Activated effector memory CD4-positive, alpha-beta T cell treated with anti-CD3 and anti-CD28 coated beads, Interleukin-2, amount 50 U/mL, for 16 hours (primary cell): ENCODE measurements at places on chromosomes 3 and 15.

GRCh38 chr15:58669108-58669507 is 80.4 kb downstream of the ADAM10 start:
- DNase-seq, result no peak

DNA sequence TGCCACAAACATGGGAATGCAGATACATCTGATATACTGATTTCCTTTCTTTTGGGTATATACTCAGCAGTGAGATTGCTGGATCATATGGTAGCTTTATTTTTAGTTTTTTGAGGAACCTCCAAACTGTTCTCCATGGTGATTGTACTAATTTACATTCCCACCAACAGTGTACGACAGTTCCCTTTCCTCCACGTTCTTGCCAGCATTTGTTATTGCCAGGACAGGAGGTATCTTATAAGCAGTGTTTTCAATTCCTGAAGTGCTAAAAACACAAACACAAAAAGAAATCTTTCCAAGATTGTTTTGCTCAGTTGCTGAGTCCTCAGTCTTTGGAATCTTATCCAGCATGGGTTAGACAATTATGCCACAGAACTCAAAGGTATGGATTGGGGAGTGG is 13.5 kb downstream of the GTF2E1 start:
- no peak for DNase-seq

DNA sequence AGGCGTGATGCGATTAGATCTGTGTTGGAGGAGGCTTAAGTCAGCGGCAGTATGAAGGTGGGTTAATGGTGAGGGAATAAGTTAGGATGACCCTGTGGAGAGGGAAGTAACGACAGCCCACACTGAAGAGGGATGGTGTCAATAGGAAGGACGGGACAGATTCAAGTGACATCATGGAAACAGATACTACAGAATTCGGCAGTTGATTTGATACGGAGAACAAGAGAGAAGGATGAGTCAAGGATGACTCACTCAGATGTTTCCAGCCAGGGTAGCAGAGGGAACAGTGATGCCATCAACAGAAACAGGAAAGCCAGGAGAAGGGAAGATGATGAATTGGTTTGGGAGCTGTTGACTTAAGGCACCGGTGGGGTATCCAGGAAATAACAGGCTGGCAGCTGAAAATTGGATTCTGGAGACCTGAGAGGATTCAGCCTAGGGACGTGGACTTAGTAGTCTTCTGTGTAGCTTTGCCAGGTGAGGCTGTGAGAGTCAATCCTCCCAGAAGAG is 38.0 kb downstream of the SHC4 start:
- no peak for DNase-seq

- no peak for DNase-seq
Observed at GRCh38 chr3:183038757-183039156, 58.4 kb upstream of the DCUN1D1 start.

GRCh38 chr15:45107941-45108630 is 5.9 kb downstream of the DUOX2 start:
- peak; percentile 49 for DNase-seq

DNA sequence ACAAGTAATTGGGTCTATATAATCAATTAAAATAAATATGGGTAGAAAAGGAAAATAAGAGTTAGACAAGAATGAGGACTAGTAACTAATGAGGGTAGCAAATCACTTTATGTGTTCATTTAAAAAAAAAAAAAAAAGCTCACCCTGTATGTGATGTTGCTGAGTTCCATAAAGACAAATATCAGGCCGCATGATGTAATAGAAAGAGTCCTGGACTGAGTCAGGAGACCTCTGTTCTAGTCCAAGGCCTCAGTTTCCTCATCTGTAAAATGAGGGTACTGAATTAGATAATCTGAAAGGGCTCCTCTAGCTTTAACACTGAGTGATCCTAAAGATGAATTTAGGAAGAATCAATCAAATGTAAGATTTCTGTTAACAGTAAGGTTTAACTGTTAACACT is 117.6 kb downstream of the TBL1XR1 start:
- no peak for DNase-seq

DNA sequence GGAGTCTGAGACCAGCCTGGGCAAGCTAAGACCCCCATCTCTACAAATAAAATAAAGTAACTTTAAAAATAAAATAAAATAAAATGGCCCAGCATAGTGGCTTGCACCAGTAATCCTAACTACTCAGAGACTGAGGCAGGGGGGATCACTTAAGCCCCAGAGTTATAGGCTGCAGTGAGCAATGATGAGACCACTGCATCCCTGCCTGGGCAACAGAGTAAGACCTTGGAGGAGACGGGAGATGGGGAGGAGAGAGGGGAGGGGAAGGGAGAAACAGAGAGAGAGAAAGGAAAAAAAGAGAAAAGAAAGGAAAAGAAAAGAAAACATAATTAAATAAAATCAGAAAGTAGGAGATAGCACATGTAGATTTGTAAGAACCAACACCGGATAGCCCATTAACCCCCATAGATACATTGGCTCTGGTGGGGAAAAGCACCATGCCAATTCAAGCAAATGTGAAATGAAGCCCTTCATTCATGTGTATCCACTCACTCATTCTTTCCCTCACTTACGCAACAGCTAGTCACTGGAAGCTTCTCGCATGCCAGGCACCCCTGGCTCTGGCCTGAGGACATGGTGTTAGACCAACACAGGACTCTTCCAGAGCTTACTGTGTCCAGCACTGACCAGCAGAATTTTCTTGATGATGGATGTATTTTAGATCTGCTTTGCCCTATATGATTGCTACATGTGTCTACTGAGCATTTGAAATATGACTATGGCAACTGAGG is 183.2 kb downstream of the MAGI1 start:
- no peak for DNase-seq

- no peak for DNase-seq
Observed at GRCh38 chr15:94327356-94327936, 96.1 kb downstream of the MCTP2 start.

DNA sequence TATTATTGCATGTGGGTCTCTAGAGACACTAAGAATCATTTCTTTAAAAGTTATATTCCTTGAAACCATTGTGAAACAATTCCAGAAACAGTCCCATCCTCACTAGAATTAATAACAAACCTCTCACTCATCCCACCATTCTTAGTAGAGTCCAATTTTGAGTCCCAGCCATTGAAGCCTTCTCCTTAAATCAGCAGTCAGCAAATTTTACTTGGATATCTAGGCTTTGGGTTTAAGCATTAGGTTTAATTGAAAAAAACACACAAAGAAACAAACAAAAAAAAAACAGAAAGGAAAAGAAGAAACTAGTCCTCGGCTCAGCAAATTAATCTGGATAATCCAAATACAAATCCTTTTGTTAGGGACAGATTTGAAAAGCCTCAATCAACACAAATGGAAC is 109.3 kb downstream of the LRRC3B start:
- DNase-seq, result no peak

DNA sequence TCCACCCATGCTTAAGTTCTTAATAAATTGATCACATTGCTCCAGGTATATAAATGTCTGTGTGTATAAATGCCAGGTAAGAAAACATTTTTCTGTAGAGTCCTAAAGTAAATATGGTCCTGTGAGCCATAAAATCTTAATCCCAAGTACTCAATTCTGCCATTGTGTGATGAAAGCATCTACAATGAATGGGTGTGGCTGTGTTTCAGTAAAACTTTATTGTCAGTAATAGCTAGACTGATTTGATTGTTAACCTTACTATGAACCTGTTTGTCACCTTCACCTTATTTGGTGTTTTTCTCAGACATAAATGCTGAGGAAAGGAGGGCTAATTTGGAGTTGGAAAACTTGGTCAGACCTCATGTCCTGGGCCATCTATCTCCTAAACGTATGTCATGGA is 683.5 kb upstream of the GRM7 start:
- no peak for DNase-seq

DNA sequence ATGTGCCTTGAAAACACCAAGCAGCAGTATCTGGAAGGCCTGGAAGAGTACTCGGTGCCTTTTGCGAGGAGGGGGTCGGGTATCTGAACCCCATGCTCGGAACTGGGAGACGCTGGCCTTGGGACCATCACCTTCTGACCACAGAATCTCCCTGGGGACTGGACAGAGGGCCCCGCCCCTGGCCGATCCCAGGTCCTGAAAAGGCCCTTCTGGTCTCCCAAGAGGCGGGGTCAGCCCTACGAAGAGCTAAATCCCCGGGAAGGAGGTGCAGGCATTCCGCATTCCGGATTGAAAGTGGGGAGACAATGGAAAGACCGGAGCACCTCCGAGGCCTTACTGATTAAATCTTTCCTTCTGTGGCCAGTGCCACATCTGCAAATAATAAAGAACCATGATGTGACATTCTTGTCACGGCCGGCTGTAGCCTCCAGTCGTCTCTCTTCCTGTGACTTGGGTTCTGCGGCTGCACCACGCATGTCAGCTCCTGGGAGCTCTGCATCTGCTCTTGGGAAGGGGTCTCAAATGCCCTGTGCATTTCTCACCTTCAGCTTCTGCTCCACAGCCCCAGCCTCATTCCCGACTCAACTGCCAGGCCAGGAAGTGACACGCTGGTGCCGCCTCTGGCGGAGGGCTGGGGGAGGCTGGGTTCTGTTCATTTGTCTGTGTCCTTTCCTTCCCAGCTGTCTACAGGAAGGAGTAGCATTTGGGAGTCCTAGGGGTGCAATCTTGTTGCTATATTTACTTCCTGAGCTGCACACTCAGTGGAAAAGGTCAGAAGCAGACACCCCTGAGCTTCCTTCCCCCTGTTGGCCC is 173.5 kb downstream of the KLF13 start:
- DNase-seq, result no peak

- DNase-seq, result no peak
Observed at GRCh38 chr3:78913711-78914110, 854.1 kb downstream of the ROBO1 start.

DNA sequence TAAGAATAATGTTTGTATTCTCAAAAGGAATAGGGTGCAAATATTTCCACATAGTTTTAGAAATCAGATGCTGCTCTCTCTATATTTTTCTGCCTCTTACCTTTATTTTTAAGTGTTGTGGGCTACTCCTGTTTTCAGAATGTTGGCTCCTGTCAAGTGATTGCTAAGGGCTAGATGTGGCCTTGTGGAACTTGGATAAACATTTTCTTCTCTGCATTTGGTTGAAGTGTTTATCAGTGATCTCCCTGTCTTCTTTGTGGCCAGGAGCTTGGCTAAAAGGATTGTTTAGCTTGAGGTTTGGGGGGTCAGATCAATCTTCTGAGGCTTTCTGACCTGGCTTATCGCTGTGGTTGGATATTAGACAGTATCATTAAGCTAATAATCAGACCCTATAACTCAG is 112.6 kb downstream of the TCF12 start:
- DNase-seq, result no peak

DNA sequence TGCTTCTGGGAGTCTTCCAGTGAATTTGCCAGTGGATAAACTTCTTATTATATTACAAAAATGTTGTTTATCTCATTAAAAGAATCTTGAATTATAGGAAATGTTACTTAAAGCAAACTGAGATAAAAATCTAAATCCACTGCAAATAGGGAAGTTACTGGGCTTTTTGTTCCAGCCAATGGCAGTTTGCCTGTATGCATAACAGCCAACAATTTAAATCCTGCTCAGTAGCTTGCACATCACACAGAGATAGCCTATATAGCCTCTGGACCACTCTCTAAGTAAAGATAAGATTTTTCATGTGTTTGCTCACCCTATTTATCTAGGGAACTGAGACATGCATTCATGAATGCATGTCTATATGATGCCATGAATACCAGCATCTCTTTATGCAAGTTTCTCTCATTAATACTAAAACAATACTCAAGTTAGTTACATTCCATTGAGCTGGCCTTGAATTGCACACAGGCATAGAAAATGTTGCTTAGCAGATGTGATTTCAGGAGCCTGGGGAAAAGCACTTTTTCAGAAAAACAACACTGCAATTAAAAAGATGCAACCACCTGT is 92.1 kb upstream of the GPR149 start:
- no peak for DNase-seq

- DNase-seq, result no peak
Observed at GRCh38 chr3:112446343-112446742, 52.9 kb downstream of the BTLA start.

GRCh38 chr3:113541519-113541918 is 9.2 kb downstream of the SIDT1 start:
- no peak for DNase-seq

GRCh38 chr3:52845157-52845556 is 10.3 kb upstream of the MUSTN1 start:
- no peak for DNase-seq

DNA sequence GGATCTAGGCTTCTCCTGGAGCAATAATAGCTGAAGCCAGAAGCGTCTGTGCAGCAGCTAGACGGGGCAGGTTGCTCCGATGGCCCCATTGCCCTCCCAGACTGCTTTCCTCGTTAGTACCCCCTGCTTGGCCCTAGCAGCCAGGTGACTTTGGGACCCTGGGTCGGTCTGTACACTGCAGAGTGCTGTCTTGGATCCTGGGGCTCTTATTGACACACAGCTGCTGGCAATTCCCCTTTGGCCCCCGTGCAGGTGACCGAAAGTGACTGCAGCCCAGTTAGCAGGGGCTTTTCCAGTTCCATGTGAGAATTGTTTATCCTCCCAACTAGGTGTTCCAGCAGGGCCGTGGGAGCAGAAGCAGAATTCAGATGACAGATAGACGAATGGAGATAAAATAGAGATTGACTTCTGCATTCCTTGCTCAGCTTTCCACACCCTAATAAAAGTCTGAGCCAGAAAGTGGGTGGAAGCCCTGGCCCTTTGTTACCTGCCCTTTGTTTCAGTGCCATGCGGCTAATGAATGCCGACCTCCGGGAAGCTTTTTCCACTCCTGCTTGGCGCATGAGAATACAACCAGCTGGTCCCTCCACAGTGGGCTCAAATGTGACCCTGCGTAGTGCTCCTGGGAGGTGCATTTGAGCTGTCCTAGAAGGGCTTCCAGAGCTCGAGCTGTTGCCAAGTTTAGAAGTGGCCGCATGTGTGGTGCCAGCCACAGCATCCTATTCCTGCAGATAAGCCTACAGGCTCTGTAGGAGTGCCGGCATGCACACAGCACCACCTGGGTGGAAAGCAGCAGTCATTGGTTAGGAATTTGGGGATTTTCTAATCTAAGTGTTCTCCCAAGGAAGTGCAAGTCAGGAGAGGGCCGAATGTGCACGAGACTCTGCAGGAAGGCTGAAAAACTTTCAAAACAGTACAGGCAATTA is 94.4 kb downstream of the SLCO3A1 start:
- DNase-seq, result no peak

GRCh38 chr15:100879464-100880138 is at the start of gene ALDH1A3:
Gene ALDH1A3 (plus strand): TSS chr15:100879831. CDS start chr15:100879908, 77 bp downstream.
- DNase-seq, result no peak

DNA sequence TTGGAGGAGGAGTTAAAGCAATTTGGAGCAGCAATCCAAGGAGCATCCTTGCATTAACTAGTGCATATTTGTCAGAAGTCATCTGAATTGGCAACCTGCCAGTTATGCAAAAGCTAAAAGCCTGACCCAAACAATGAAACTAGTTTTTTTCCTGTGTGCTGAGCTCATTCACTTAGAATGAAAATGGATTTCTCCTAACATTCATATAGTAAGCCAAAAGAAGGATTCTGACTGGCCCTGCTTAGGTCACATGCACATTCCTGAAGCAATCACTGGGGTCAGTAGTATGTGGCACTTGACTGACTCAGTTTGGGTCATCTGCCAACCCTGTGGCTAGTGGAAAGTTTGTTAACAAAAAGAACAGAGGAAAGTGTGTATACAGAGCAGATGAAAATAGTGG is 30.5 kb downstream of the OXSM start:
- no peak for DNase-seq

GRCh38 chr15:28112101-28112760 is 13.1 kb upstream of the OCA2 start:
- no peak for DNase-seq

GRCh38 chr15:90080818-90081393 is 21.4 kb downstream of the IDH2 start:
- no peak for DNase-seq

GRCh38 chr15:79035814-79036213 is 54.8 kb downstream of the RASGRF1 start:
- no peak for DNase-seq
